ENCODE measurements at places on chromosomes 6 and 20. TPM values are rescaled to one million over a fixed set of nuclear protein-coding genes. Genes with fewer than 3 reads are reported as not detected.
A peak's percentile ranks its signal among the peaks of the same experiment; 100 is the strongest.

- no peak for DNase-seq
These were observed 25.2 kb downstream of the PYGB start for GRCh38 chr20:25273046-25273445.

- no peak for DNase-seq
These were observed 52.8 kb upstream of the FILIP1 start for GRCh38 chr6:75546381-75546780.

DNA sequence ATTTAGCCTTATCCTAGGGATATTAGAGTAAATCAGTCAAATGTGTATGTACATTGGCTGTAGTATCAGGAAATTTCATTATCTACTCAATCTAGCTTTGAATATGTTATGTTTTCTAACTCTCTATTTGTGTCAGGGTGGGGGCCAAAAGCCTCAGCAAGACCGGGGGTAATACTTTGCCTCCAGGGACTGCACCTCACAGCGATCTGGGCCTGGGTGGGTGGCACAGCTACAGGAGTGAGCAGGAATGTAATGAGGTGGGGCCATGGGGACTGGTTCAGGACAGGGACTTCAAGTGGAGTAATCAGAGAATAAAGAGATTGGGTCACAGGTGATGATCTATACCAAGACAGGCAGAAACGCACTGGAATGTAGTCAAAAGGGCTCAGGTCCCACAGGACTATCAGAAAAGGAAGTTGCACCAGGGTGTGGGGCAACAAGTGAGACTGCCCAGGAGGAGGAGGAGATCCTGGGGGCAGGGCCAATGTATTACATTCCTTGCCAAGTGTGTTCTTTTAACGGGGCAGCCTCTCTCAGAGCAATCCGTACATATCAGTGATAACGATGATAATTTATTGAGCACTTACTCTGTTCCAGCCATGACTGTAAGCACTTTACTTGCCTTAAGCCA lies 54.0 kb downstream of the PIGU start:
- DNase-seq, result no peak

DNA sequence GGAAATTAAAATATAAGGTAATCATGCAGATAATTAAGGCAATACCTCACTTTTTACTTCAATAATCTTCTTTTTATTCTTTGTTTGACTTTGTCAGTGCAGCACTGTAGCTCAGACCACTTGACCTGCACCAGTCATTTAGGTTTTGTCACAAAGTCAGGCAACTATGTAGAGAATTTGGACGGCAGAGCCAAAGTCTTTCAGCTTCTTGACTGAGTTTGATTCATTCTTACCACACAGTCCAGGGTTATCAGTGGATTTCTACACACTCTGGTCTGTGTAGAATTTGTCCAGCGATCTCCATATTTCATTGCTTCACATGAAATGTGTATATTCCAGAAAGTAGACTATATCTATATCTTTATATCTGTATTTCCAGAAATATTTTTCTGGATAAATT lies 107.3 kb downstream of the TFAP2B start:
- DNase-seq, result no peak

DNA sequence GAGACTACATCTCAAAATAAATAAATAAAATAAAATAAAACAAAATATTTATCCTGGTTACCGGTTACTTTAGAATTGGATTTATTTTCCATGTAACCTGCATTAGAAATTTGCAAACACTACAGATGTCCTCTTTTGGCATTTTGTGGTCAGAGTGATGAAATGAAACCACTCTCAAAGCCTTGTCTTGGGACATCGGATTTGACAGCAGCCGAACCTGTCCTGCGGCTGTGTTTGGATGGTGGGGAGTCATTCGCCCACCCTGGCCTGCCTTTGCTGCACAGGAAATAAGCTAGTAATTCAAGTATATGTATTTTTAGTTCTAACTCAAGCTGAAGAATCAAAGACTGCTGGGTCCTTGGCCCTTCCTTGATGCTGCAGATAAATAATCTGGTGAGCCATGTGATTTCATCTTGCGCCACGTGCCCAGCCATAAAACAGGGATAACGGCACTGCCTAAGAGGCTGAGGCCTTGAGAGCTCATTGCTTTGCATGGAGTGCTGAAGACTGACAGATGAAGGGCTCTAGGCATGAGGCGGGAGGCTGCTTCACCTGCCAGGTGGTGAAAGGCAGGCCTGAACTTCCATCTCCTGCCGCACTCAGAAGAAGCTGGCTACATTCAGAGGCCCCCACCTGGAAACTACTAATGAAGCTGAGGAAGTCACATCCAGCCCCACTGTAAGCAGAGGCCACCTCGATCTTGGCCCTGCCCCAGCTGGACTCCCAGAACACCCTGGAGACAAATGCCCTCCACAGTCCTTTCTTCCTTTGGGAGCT lies 76.9 kb downstream of the NOL4L start:
- DNase-seq, result peak; percentile 33

GRCh38 chr20:37479266-37479665 lies 41.8 kb upstream of the NNAT start:
- no peak for DNase-seq

DNA sequence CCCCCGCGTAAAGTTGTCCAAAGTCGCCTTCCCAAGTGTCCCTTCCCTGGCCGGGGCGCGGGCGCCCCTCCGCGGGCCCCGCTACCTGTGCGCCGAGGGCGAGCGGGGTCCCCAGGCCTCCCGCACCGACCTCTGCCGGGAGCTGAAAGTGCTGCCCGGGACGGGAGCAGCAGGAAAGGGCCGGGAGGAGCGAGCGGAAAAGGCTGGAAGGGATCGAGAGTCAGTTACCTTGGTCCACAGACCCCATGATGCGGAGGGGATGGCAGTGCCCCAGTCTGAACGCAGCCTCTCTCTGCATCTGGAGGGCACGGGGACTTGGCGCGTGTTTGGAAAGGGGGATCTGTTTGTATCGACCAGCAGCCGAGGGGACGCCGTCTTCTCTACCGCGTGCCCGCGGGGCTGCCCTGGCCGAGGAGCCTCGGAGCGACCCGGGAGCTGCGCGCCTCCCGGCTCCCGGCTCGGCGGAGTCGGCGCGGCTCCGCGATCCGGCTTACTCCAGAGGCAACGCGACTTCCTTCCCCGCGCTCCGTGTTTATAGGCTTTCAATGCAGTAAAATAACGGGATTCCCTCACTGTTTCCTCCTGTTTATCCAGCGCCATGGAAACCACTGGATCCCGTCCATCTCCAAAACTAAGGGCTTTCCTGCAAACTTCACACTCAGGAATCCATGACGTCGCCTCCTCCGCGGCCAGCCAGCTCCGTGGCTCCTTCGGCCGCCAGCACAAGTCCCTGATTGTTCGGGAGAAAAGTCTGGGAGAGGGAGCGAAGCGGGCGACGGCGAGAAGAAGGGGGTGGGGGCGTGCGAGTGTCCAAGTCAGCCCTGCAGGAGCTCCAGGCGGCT lies 20.0 kb upstream of the NFATC2 start:
- peak; percentile 35 for DNase-seq

DNA sequence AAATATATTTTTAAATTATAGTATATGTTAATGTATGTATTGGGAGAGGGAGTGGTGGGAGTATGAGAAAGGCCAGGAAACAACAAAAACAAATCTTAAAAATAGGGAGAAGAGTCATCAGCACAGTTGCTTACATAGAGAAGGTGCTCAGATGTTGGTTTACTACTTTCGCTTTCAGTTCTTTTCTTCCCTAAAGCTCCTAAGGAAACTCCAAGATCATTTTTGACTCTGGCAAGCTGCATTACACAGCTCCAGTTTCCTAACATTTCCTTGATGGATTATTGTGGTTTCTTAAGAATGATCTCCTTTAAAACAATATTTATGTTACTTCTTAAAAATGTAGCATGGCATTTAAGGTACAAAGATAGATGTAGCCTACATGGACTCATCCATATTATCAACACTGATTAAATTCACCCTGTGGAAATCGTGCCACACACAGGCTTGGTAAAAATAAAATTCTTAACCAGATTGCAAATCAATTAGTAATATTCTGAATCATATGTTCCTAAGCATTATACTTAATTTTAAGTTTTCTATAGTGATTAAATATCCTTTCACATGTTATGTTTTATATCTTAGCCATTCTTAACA lies 118.0 kb upstream of the MAN1A1 start:
- DNase-seq, result peak; percentile 15

DNA sequence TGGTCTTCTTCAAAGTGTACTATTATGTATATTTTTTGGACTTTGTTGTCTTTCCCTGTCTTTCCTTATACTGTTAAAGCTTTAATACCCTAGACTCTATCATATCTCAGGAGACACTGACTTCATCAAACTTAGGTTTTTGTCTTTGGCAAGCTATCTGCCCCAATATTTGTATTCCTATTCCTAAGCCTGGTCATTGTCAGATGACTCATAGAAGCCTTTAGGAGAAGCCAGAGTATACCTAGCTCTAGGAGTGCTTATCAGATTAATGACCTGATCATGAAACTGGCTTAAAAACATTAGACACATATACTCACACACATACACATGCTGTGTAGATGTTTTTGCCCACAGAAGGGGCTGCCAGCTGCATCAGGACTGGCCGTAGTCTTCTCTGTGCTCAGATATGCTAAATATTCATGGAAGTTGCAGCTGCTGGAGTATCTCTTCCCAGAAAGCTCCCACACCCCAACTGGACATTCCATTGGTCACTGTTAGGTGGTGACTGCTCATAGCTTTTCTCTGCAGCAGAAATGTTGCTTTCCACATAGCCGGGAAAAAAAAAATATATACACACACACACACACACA lies 102.0 kb downstream of the ANKS1A start:
- no peak for DNase-seq

- DNase-seq, result no peak
These were observed 63.8 kb downstream of the TNFRSF21 start for GRCh38 chr6:47245745-47246371.

GRCh38 chr6:71079677-71080076 lies 122.8 kb upstream of the B3GAT2 start:
- DNase-seq, result no peak

- DNase-seq, result no peak
These were observed 156.4 kb upstream of the SYNCRIP start for GRCh38 chr6:85798931-85799652.

- no peak for DNase-seq
These were observed 1323.0 kb upstream of the GJE1 start for GRCh38 chr6:140809694-140810101.

GRCh38 chr6:51509597-51509996 lies 577.8 kb downstream of the PKHD1 start:
- DNase-seq, result no peak

DNA sequence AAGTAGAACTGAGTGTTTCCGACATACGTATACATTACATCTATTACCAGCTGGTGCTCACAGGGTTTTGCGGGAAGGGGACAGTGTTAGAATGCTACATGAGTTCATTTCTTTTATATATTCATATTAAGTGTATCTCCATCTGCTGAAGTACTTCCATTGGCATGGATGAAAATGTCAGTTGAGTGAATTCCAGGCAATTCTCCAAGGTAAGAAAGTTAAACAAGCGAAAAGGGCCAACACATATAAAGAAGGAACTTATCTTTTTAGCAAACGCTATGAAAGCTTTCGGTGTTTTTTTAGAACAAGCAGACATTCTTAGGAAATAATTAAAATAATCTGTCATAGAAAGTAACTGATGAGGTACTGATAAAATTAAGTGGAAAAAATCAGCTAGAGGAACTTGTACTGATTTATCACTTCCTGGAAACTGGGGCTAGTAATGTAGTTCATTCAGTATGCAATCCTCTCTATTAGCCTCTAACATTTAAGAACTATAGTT lies 34.6 kb downstream of the RNF146 start:
- no peak for DNase-seq

DNA sequence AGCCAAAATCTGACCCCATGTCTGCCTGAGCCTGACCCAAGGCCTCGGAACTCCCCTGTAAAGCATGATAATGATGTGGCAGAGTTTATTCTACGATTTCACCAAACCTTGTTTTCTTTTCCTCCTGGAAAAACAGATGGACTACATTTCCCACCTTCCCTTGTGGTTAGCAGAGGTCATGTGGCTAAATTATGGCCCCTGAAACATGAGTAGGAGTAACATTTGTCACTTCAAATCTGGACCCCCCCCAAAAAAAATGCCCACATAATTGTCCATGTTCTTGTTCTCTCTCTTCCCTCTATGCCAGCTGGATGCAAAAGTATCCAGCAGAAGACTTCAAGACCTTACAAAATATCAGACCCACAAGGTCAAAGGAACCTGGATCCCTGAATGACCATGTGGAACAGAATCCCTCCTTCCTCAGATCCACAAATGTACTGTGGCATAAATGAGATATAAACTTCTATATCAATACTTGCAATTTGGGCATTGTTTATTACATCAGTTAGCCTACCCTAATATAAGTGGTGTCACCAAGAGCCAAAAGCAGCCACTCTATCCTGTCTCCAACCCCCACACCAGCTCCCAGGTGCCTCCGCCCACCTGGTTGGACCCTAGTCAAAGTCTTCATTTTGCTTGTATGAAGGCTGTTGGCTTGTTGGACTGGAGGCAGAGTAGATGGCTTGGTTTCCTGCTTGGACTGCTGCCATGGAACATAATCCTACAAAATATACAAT lies 1.4 kb downstream of the C20orf96 start:
- no peak for DNase-seq

DNA sequence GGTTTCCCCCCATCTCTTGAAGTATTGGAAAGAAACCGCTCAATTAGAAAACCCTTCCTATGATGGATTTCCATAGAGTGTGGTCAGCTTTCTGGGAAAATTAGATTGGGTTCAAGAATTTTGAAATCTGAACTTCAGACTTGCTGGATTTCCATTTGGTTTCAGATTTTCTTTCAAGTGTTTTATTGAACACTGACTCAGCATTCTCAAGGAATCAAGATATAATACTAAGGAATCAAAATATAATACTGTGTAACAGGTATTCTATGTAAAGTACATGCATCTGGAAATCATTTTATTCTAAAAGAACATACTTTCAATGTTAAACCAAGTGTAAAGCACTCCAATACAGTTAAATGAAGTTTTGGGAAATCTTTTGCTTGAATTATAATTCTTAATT lies 94.7 kb upstream of the CCN2 start:
- DNase-seq, result no peak

GRCh38 chr6:40394381-40394780 lies 192.8 kb downstream of the LRFN2 start:
- no peak for DNase-seq

- no peak for DNase-seq
These were observed 529.6 kb downstream of the ADGRB3 start for GRCh38 chr6:69164564-69165229.

GRCh38 chr6:170456334-170456733 lies 96.8 kb downstream of the PSMB1 start:
- DNase-seq, result no peak

GRCh38 chr20:14193885-14194284 lies 143.5 kb downstream of the FLRT3 start:
- no peak for DNase-seq

OR2J3 gene
- total RNA-seq, result not detected

MEA1 gene
- total RNA-seq, result 17.0 TPM

CLVS2 gene
- total RNA-seq, result not detected

ARHGAP18 gene
- total RNA-seq, result 1.3 TPM

MC3R gene
- not detected for total RNA-seq

IL17A gene
- total RNA-seq, result not detected

WFDC10B gene
- not detected for total RNA-seq

KCNK16 gene
- total RNA-seq, result not detected

SIRPB2 gene
- total RNA-seq, result 0.49 TPM

PCK1 gene
- total RNA-seq, result not detected

SPTLC3 gene
- 0.38 TPM for total RNA-seq

ABHD12 gene
- total RNA-seq, result 17.0 TPM

EPB41L2 gene
- total RNA-seq, result 12.3 TPM
